ENCODE measurements at places on chromosomes 11 and 22. TPM values are rescaled to one million over a fixed set of nuclear protein-coding genes. Genes with fewer than 3 reads are reported as not detected.

Gene P2RY6
- 2.6 TPM for total RNA-seq

Gene RAG2
- total RNA-seq, result not detected

- H3K4me1 ChIP-seq, result no peaks in the 10 kb centered on the region
- no peaks in the 10 kb centered on the region for H3K27me3 ChIP-seq
- no peaks in the 10 kb centered on the region for H3K36me3 ChIP-seq
- DNase-seq, result no peak
Measured at GRCh38 chr11:76148231-76148630, 58.1 kb downstream of the WNT11 start.

- H3K4me1 ChIP-seq, result peaks cover 21% of the 10 kb centered on the region
- DNase-seq, result no peak
- no peaks in the 10 kb centered on the region for H3K27me3 ChIP-seq
- H3K4me3 ChIP-seq, result no peak overlapping the region
- no peaks in the 10 kb centered on the region for H3K36me3 ChIP-seq
- no peak overlapping the region for H3K27ac ChIP-seq
Measured at GRCh38 chr22:28108851-28109250, 189.8 kb upstream of the PITPNB start.

DNA sequence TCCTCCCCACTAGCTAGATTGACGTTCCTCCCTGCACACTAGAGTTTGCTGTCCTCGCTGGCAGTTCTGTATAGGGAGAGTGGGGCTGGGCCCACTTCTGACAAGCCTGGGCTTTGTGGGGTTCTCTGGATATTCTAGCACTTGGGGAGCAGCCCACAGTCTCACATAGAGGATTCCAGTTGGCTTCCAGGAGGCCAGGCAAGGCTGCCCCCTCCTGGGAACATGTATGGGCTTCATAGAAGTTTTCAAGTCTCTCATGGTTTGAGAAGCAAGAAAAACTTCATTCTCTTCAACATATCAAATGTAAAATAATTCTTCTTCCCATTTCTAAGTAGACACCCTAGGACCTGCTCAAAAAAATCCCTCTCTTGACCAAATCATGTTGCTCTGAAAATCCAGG, 87.5 kb downstream of the NAV2 start:
- H3K4me1 ChIP-seq, result peaks cover 84% of the 10 kb centered on the region
- H3K4me3 ChIP-seq, result no peak overlapping the region
- DNase-seq, result no peak

GRCh38 chr11:114447892-114448291, 8.6 kb downstream of the REXO2 start:
- peaks cover 9% of the 10 kb centered on the region for H3K36me3 ChIP-seq
- peaks cover 20% of the 10 kb centered on the region for H3K4me1 ChIP-seq
- H3K27ac ChIP-seq, result no peak overlapping the region
- H3K27me3 ChIP-seq, result no peaks in the 10 kb centered on the region
- no peak overlapping the region for H3K4me3 ChIP-seq

- no peak overlapping the region for H3K27ac ChIP-seq
- no peaks in the 10 kb centered on the region for H3K4me1 ChIP-seq
- peaks cover 7% of the 10 kb centered on the region for H3K27me3 ChIP-seq
- DNase-seq, result no peak
- H3K36me3 ChIP-seq, result no peaks in the 10 kb centered on the region
- no peak overlapping the region for H3K4me3 ChIP-seq
Measured at GRCh38 chr11:20177136-20177535, 16.9 kb upstream of the DBX1 start.

GRCh38 chr22:43823911-43824665, 12.0 kb upstream of the EFCAB6 start:
- no peaks in the 10 kb centered on the region for H3K36me3 ChIP-seq
- H3K4me1 ChIP-seq, result peaks cover 17% of the 10 kb centered on the region
- H3K27me3 ChIP-seq, result no peaks in the 10 kb centered on the region

DNA sequence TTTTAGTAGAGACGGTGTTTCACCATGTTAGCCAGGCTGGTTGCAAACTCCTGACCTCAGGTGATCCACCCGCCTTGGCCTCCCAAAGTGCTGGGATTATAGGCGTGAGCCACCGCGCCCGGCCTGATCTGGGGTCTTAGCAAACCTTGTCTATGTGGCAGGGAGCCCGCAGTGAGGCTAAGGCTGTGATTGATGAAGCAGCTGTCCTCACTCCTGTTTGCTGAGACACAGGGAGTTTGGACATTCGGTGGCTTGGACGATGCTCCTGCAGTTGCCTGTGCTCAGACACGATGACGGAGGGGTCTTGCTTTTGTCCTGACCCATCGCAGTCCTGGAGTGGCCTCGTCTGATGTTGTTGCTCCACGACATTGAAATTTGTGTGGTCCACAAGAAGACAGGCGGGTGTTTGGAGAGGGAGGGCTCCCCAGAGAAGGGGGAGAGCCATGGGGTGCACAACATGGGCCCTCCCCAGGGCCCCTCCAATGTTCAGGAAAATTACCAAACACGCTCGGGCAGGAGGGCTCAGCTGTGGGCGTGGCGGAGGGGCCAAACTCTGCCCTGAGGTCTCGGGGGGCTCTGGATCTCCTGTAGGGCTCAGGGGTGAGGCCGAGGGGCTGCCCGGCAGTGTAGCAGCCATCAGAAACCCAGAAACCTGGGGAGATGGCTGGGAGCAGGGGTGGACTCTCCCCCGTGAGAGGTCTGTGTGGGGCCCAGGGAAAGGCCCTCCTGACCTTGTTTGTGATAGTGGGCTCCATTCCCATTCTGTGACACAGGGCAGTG, 41.8 kb upstream of the PRR5 start:
- H3K27me3 ChIP-seq, result no peaks in the 10 kb centered on the region
- H3K4me1 ChIP-seq, result peaks cover 20% of the 10 kb centered on the region
- no peak overlapping the region for H3K4me3 ChIP-seq
- no peaks in the 10 kb centered on the region for H3K36me3 ChIP-seq

DNA sequence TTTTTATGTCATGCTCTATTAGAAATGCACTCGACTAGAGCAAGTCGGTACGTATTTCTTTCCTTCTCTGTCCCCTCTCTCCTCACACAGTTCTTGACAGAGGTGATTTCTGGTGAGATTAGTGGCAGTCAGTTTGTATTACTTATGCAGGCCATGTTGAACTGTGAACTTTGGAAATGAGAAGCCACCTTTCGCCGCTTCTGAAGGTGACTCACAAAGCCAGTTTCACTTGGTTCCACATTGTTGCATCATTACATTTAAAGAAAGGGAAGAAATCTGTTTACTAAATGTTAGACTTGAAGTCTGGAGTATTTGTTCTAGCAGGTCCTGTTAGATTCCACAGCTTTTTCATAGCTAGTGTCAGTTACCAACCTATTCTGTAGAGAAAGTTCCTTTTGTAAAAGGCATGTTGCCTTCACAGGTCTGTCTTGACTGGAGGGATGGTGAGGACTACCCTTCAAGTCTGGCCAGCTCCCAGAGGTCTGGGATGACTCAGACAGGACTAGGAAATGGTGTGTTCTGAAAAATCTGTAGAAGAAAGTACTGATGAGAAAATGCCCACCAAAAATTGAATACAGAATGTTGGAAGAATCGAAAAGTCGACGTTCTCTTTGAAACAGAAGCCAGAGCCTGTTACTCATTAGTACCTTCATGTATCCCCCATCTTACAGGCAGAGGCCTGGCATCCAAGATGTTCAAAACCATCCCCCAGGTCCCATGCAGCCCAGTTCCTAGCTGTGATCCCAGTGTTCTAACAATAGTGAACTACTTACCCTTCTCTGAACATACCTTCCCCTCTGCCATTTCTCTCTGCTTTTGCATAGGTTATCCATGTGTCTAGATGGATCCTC, 181.4 kb downstream of the DBX1 start:
- DNase-seq, result peak; percentile 64
- H3K4me3 ChIP-seq, result no peak overlapping the region

GRCh38 chr11:102347462-102348370, 702 bp downstream of the BIRC2 start:
- H3K4me1 ChIP-seq, result peaks cover 30% of the 10 kb centered on the region
- no peak for DNase-seq
- peak overlapping the region; percentile 92 for H3K27ac ChIP-seq
- H3K27me3 ChIP-seq, result no peaks in the 10 kb centered on the region
- H3K36me3 ChIP-seq, result no peaks in the 10 kb centered on the region
- H3K4me3 ChIP-seq, result peak overlapping the region; percentile 88

DNA sequence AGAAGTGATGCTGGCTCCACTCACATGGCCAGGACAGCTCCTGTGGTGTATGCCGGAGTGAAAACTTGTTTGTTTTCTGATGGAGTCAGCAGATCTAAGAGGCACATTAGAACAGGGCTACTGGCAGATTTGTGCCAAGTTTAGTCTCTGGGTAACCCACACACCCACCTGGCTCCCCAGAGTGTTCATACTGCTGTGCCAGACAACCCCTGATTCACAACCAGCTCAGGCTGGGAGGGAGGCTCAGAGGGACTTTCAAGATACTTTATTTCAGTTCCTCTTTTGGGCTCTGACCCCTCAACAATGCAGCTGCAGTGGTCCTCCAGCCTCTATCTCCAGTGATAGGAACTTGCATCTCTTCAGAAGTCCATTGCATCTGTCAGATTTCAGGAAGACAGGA, 8.5 kb downstream of the NTM start:
- H3K36me3 ChIP-seq, result no peaks in the 10 kb centered on the region
- no peak overlapping the region for H3K27ac ChIP-seq
- H3K27me3 ChIP-seq, result peaks cover 6% of the 10 kb centered on the region
